Stimulated activated naive CD4-positive, alpha-beta T cell (primary cell): ENCODE measurements at places on chromosomes 3 and 15.

DNA sequence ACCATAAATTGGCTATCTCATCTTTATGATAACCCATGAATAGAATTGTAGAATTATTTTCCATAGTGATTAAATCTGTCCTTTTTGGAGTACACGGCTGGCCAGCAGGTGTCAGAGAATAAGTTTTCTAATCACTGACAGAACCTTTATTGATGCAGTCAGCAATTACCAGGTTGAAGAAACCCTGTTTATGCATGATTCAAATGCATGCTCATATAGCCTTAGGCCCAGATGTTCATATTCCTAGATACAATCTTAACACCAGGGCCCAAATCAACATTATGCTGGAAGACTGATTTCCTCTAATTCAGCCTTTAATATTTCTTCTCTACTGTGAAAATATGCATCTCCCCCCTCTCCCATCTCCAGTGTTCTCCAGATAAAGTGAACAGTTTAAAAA is 243.5 kb upstream of the DCBLD2 start:
- no peak for DNase-seq

- DNase-seq, result no peak
Measured at GRCh38 chr15:75171408-75171807, 30.3 kb upstream of the C15orf39 start.

GRCh38 chr3:32424581-32425250 is 33.1 kb downstream of the CMTM7 start:
- peak; percentile 18 for DNase-seq

DNA sequence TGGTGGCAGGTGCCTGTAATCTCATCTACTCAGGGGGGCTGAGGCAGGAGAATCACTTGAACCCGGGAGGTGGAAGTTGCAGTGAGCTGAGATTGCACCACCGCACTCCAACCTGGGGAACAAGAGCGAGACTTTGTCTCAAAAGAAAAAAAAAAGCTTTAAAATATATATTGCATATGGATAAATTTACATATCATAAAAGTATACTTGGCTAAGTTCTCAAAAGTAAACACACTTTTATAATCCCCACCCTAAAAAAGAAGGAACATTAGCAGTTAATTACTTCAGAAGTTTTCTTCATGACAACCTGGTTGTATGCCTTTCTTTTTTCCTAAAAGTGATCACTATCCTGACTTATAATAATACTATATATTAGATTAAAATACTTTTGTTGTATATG is 369.1 kb upstream of the TPRG1 start:
- DNase-seq, result no peak

DNA sequence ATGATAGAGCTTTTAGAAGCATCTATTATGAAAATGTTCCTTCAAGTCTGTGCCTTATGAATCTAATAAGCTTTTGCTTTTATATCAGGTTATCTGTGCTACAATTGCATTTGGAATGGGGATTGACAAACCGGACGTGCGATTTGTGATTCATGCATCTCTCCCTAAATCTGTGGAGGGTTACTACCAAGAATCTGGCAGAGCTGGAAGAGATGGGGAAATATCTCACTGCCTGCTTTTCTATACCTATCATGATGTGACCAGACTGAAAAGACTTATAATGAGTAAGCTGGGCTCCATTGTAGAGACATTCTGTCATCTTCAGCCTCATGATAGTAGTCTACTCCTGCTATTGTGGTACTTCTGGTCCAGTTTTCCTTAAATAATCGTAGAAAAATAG is 73.4 kb downstream of the BLM start:
- no peak for DNase-seq
